Hepatic stellate cell (primary cell): ENCODE measurements at places on chromosomes 3 and 15.

- DNase-seq: peak; percentile 21
Measured at GRCh38 chr3:86801921-86802320, 189.0 kb downstream of the VGLL3 start.

DNA sequence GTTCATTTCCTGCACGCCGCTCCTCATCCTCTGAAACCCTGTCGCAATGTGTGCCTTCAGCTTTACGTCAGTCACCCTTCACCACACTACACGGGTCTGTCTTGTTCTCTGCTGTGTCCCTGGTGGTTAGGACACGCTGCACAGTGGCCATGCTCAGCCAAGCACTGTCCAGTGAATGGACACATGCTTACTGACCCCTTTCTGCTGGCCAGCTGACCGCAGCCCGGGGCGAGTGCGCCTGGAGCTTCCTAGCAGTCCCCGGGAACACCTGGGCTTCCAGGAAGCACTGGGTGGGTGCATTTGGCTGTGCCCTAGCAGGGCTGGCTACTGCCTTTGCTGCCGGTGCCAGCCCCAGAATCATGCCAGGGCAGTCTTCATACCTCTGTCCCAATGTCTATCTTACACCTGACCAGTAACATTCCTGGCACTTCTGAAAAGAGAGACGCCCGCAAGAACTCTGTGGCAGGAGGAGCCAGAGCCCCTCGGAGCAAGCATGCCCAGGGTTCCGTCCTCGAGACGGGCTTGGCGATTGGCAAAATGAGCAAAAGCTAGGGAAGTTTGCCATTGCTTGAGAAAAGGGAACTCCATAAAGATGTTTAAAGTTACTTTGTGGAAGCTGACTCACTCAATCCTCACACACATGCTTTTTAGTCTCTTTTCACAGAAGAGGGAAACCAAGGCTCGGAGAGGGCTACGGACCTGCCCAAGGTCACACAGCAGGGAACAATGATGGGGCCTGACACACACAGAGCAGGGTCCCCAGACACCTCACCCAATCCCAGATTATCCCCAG, 15.7 kb upstream of the ZXDC start:
- DNase-seq: no peak

DNA sequence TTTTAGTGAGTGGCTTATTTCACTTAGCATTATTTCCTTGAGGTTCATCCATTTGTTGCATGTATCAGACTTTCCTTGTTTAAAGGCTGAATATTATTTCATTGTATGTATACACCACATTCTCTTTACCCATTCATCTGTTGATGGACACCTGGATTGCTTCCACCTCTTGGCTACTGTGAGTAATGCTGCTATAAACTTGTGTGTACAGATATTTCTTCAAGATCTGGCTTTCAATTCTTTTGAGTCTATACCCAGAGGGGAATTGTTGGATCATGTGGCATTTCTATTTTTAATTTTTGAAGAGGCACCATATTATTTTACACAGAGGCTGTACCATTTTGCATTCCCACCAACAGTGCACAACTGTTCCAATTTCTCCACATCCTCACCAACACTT, 313.5 kb downstream of the RPLP1 start:
- DNase-seq: no peak

DNA sequence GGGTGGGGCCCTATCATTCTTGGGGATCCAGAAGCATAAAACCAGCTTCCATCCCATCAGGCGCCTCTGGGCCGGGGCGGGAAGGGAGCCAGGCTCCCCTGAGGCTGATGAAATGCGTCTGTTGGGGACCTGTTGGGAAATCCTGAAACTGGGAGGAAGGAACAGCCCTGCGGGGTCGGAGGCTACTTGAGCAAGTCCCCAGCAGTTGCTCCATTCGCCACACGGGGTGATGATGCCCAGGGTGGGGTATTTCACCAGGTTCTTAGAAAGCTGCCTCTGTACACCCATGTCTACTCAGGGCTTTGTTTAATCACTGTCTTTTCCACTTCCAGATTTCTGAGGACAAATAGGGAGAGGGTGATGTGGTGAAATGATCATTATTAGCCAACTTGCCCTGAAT, 25.4 kb upstream of the TSEN2 start:
- no peak for DNase-seq

DNA sequence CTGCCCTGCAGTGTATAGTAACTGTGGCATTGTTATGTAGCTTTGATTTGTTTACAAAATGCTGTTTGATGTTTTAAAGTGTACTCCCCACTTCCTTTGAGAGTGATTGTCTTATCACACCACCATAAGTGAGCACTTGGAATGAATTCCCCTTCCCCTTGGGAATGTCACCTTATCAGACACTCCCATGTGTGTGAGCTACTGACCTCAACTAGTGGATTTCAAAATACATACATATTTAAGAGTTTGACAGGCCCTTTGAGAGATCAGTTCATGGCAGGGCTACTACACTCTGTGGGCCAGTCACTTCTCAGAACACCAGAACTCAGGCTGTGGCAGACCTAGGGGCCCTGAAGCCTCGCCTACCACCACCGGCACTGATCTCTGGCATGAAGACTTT, 547.6 kb downstream of the NR2F2 start:
- DNase-seq: no peak

DNA sequence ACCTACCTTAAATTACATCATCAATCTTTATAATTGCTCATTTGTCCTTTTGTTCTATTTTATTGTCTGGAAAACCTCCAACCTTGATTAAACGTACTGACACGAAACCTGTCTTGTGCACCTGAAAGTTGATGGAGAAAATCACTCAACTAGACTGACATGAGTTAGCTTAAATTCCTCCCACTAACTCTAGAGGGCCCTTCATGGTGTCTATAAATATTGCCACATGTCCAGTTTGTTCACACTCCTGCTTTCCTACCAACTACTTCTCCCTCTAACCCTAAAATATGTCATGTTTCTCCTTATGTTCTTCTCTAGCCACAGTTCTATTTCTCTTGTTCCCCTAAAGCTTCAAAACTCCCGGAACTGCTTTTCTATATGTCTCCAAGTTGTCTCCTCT, 59.8 kb upstream of the SGO1 start:
- no peak for DNase-seq

DNA sequence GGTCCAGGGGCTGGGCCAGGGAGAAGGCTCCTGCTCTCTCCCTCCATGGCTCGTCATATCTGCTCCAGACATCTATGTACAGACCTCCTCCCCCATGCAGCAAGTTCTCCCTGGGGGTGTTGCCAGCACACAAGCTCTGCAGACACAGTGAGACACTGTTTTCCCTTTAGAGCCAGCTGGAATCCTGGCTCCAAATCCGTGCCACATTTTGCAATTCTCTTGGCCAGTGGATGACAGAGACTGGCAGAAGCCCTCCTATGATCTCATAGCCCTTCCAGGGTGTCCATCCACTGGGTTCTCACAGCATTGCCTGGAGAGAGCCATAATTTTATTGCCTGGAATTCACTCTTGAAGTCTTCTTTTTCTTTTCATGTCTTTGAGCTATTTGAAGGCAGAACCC, 203.9 kb downstream of the TLE3 start:
- DNase-seq: peak; percentile 47

GRCh38 chr3:110804856-110805255, 266.8 kb upstream of the NECTIN3 start:
- no peak for DNase-seq

GRCh38 chr15:75063338-75063737, 39.9 kb downstream of the PPCDC start:
- DNase-seq: no peak

DNA sequence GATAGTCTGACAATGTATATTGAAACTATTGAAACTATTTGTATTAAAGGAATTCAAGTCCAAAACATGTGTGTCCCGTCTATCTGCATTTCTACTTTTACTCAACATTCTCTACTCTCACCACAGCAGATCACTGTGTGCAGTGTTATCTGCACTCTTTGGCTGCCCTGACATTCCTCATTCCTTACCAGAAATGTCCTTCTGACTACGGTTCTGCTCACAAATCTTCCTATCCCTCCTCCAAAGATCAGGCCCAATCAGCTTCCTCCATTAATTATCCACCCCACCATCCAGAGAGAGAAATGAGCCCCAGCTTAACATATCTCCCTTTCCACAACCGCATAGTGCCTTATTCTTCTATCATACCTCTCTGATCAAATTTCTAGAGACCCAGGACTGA, 94.7 kb downstream of the TBL1XR1 start:
- DNase-seq: peak; percentile 21

GRCh38 chr3:29141197-29141917, 139.5 kb upstream of the RBMS3 start:
- no peak for DNase-seq

DNA sequence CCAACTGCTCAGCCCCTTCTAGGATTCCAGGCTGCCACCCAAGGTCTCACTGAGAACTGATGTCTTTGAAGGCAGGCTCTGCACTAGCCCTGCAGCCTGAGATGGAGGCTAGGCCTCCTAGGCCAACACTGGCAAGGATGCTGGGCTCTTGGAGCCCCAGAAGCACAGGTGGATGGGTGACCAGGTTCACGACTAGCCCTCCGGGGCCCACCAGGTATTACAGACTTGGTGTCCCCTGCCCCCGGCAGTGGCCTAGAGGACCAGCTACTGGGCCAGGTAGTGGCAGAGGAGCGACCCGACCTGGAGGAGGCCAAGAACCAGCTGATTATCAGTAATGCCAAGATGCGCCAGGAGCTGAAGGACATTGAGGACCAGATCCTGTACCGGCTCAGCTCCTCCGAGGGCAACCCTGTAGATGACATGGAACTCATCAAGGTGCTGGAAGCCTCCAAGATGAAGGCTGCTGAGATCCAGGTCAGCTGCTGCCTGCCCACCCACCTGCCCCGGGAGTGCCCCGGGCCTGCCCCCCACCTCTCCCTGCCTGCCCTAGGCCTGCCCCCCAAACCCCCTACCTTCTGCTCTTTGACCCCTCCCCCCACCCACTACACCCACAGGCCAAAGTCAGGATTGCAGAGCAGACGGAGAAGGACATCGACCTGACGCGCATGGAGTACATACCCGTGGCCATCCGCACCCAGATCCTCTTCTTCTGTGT, 52.5 kb downstream of the SEMA3G start:
- DNase-seq: no peak

DNA sequence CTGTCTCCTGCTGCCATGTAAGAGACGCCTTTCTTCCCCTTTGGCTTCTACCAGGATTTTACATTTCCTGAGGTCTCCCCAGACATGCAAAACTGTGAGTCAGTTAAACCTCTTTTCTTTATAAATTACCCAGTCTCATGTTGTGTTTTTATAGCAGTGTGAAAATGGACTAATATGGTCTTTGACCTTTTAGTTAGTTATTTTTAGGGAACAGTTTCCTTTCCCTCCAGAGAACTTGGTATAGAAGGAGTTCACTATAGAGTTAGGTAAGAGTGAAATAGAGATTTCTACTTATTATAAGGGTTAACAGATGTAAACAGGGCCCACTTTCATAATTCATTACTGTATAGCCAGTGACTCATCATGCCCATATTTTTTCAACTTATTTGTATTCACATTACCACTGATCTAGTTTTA, 170.9 kb downstream of the UNC13C start:
- DNase-seq: no peak

DNA sequence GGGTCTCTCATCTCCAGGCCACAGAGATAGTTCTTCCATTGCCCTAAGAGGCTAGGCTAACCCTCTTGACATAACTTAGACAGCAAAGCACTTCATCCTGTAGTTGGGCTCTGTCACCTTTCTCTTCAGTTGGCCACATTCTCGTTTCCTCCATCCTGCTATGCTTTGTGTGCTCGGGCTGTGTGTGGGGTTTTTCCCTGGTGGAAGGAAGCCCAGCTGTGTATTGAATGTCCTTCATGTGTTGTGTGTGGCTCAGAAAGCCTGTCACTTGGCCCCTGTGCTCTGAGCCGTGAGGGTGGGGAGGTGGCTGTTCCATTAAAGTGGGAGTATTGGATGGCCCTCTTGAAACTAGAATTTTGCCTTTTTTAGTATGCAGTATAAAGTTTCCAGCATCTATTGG, 8.8 kb upstream of the EXOG start:
- no peak for DNase-seq

DNA sequence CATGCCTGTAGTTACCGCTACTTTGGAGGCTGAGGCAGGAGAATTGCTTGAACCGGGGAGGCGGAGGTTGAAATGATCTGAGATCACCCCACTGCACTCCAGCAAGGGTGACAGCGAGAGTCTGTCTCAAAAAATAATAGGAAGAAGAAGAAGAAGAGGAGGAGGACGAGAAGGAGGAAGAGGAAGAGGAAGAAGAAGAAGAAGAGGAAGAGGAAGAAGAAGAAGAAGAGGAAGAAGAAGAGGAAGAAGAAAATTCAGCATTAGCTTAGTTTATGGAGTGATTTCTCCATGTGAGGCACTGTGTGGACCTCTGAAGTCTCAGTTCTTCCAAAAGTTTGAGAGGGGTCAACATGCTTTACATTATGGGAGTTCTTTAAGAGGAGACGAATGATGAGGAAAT, 17.4 kb upstream of the MEGF11 start:
- no peak for DNase-seq

DNA sequence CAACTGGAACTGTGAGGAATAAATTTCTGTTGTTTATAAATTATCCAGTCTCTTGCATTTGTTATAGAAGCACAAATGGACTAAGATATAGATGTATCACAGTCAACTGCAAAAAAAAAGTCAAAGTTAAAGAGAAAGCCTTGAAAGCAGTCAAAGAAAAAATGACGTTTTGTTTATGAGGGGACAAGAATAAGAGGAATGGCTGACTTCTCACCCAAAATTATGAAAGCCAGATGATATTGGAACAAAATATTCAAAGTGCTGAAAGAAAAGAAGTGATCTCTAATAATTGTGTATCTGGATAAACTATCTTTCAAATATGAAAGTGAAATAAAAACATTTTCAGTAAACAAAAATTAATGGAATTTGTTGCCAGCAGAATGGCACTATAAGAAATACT, 171.8 kb upstream of the IGF1R start:
- DNase-seq: no peak

DNA sequence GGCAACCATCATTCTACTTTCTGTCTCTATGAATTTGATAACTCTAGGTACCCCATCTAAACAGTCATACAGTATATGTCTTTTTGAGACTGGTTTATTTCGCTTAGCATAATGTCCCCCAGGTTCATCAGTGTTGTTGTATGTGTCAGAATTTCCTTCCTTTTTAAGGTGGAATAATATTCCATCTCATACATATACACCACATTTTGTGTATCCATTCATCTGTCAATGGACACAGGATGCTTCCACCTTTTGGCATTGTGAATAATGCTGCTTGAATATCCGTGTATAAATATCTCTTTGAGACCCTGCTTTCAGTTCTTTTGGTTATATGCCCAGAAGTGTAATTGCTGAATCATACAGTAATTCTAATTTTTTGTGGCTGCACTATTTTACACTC, 10.4 kb upstream of the ZFAND6 start:
- DNase-seq: no peak

DNA sequence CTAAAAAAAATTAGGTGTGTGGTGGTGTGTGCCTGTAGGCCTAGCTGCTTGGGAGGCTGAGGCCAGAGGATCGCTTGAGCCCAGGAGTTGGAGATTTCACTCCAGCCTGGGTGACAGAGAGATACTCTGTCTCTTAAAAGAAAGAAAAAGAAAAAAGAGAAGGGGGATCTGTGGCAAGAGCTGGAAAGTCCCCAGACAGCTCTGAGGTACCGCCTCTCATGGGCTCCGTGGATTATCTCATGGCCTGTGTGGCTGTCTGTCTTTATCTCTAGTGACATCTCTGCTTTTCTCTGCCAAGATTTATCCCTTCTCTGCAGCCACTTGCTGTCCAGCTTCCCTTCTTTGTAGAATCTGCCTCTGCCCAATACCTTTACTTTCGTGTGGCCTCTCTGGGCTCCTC, 5.7 kb downstream of the EXOSC7 start:
- no peak for DNase-seq
